ENCODE measurements at places on chromosomes 3 and 15. TPM values are rescaled to one million over a fixed set of nuclear protein-coding genes. Genes with fewer than 3 reads are reported as not detected.

GRCh38 chr15:93331545-93332167 is 242.6 kb upstream of the RGMA start:
- DNase-seq, result no peak

The RHOV gene
- 8.5 TPM for total RNA-seq

The CDCP1 gene
- 8.5 TPM for total RNA-seq

DNA sequence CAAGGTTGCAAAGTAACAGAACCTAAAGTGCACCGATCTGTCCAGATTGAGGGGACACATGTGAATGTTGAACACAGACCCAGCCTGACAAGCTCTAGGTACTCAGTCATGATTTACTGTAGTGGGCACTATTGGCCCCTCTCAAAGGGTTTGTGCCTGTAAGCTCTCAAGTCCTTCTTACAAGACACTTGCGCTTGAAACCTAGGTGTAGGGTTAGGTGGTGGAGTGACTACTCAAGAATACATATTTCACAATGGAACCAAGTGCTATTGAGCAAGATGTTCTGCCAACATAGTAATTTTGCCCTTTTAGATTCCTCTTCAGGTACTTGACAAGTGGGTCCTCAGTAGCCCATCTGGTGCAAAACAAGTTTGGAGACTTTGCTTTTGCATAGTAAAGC is 169.9 kb downstream of the AKAP13 start:
- DNase-seq, result no peak

The MB21D2 gene
- 11.9 TPM for total RNA-seq

The SOX2 gene
- total RNA-seq, result 0.16 TPM

- no peak for DNase-seq
Measured at GRCh38 chr3:155581579-155581978, 163.3 kb downstream of the PLCH1 start.

- DNase-seq, result no peak
Measured at GRCh38 chr3:24523215-24523614, 28.6 kb upstream of the THRB start.

The MKRN2OS gene
- 1.0 TPM for total RNA-seq

GRCh38 chr15:57993409-57994145 is 71.9 kb downstream of the ALDH1A2 start:
- no peak for DNase-seq

DNA sequence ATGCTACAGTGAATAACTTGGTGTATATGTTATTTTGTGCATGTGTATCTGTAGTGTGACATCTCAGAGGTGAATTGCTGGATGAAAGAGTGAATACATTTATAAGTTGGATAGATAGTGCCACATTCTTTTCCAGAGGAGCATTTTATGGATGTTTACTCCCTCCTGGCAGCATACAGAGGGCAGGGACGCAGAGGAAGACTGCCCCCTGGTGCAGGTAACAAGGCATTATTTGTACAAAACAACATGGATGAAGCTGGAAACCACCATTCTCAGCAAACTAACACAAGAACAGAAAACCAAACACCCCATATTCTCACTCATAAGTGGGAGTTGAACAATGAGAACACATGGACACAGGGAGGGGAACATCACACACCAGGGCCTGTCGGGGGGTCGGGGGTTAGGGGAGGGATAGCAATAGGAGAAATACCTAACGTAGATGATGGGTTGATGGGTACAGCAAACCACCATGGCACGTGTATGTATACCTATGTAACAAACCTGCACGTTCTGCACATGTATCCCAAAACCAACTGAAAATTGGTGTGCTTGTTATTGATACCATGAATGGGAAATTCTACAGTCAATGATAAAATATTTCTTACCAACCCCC is 57.9 kb upstream of the CTXND1 start:
- DNase-seq, result no peak

- DNase-seq, result no peak
Measured at GRCh38 chr3:110810356-110810755, 261.3 kb upstream of the NECTIN3 start.

DNA sequence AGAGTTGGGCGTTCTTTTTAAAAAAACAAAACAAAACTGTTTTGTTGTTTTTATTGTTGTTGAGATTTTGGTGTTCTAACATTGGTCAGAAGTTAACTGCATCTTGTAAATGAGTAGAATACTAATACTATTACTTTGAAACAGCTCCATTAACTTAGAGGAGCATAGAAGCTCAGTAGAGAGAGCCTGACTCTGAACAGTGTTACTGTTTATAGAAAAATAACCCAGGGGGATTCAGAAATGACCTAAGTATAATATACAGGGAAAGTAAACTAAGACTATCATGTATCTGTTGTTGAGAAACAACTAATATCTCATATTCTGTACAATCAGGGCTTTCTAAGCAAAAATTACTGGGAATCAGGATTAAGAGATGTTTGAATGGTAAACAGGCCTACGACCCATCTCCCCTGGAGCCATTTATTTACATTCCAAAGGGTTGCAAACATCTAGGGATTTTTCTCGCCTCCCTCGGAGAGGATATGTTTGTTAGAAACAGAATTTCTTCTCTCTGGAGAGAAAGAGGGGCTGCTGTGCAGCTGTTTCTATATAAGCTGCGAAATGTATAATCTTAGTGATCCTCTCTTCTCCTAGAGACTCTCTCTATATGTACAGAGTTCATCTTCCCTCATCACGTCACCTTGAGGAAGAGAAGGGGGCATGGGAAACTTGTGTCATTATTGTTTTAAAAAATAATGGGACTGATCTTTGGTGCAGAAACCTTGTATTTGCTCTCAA is 827.5 kb upstream of the DPPA4 start:
- DNase-seq, result no peak

DNA sequence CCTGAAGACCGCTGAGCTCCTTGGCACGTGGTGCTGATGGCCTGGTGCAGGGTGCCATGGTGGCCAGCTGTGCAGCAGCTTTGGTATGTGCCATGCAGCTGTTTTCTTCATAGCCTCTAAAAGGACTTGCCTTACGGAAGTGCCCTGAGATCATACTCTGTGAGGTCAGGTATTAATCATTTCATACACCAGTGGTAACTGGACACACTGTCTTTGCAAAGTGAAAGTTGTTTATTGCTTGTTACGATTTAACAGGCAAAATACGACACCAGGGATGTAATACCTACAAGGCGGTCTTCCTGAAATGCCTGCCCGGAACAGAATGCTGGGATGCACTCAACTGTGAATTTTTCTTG is 184.6 kb downstream of the ATP10A start:
- DNase-seq, result no peak

- no peak for DNase-seq
Measured at GRCh38 chr15:75663931-75664421, 16.3 kb downstream of the SNX33 start.

The SPINK8 gene
- total RNA-seq, result not detected

DNA sequence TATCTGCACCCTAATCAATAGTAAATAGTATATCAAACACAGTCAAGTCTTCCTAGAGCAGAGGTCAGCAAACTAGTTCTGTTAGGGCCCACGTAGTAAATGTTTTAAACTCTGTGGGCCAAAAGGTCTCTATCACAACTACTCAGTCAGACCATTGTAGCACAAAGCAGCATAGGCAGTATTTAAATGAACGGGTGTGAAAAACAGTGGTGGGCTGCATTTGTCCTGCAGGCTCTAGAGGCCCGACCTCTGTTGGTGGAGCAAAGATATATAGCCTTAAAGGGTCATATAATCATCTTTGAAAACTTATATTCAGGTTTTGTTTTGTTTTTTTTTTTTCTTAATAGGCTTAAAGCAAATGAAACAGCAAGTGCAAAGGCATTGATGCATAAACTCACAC is 326.4 kb upstream of the TRIM42 start:
- DNase-seq, result no peak

DNA sequence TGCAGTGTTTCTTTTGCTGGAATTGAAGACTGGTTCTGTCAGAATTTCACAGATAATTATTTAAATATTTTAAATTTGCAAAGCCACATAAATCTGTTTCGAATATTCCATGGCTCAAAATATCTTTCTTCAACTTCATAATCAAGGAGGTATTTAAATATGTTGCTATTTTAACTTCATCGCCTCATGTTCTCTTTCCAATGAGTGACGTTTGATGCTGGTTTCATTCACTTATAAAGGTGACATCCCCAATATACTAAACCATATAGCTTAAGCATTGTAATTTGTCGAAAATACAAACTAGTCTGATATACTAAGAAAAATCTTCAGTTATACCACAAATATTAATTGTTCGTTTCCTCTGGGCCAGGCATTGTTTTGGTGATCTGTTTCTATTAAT is 22.5 kb downstream of the MBNL1 start:
- no peak for DNase-seq

DNA sequence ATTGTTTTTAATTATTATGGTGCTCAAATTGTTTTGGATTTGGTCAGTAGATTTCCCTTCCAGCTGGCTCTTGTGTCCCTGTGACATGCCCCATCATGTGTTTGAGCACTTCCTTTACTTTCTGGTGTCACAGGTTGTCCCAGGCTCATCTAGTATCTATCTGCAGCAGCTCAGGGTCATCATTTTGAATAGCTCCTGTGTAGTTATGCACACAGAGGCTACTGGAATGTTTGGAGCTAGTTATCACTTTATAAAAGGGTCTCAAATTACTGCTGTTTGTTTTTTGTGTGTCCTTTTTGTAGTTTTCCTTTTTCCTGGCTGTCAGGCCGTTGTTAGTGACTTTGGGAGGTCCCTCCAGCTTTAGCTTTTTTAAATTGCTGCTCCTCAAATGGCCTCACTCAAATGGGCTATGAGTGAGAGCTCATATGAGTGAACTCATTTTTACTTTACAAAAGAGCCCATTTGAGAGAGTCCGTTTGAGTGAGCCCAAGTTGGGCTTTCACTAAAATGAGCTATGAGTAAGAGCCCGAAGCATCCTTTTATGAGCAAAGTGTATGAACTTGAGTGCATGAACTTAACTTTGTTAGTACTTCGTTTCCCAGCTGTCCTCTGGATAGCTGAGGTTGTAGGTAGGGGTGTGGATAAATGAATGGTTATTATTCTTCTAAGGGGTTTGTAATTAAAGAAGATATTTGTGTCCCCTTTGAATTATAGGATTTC is 43.8 kb downstream of the SQOR start:
- DNase-seq, result no peak

The CSNK1G1 gene
- 12.6 TPM for total RNA-seq

GRCh38 chr3:194296454-194297263 is 54.5 kb downstream of the CPN2 start:
- no peak for DNase-seq

The EBLN2 gene
- total RNA-seq, result 4.2 TPM

DNA sequence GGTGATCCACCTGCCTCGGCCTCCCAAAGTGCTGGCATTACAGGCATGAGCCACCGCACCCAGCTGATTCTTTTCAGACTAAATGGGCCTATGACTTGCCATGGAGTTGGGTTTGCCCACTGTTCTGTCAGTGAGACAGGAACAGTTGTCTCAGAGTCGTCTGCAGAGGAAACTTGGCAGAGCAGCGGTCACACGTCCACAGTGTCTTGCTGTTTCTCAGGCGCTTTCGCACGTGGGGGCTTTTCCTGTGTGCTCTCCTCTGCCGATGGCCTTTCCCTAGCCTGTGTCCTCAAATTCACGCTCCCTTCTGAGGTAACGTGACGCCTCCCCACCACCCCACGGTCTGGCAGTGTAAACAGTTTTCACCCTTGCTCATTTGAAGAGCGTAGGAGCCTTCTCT is 11.3 kb downstream of the TMEM44 start:
- no peak for DNase-seq

The ADCY5 gene
- 10.1 TPM for total RNA-seq

DNA sequence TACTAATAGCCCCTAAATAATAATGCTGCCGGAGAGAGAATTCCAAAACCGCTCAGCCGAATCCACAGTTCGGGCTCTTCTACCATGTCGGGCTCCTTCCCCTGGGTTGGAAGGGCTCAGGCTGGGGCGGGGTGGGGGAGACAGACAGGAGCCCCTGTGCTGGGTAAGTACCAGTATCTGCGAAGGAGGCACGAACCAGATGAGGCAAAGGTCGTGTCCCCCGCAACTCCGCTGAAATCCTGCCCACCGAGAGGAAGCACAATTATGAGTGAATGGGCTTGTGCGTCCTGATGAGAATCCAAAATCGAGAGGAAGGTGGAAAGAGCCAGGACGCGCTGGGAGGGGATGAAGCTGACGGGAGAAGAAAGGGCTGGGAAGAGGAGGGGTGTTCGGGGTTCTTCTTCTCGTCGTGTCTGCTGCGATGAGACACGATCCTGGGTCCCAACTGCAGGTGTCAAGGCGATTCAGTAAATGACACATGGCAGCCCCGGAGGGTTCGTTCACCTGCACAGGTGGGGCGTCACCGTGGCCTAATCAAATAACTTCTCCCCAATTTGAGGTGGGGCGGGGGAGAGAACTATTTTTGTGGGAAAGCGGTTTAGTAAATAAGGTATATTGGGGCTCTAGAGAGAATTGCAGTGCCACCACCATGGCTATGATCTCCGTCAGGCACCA is 707 bp upstream of the FAM81A start:
- no peak for DNase-seq

GRCh38 chr15:41993472-41994170 is 21.3 kb upstream of the EHD4 start:
- DNase-seq, result no peak

The ATG3 gene
- 97.9 TPM for total RNA-seq

GRCh38 chr3:59426821-59427565 is 377.2 kb upstream of the CFAP20DC start:
- DNase-seq, result no peak

The ROBO1 gene
- 50.7 TPM for total RNA-seq

- no peak for DNase-seq
Measured at GRCh38 chr3:174488527-174488926, 370.6 kb upstream of the NAALADL2 start.

- DNase-seq, result no peak
Measured at GRCh38 chr3:53495520-53496391, 1.3 kb downstream of the CACNA1D start.

The STRIT1 gene
- not detected for total RNA-seq

GRCh38 chr3:10353160-10353559 is 32.2 kb upstream of the SEC13 start:
- no peak for DNase-seq

DNA sequence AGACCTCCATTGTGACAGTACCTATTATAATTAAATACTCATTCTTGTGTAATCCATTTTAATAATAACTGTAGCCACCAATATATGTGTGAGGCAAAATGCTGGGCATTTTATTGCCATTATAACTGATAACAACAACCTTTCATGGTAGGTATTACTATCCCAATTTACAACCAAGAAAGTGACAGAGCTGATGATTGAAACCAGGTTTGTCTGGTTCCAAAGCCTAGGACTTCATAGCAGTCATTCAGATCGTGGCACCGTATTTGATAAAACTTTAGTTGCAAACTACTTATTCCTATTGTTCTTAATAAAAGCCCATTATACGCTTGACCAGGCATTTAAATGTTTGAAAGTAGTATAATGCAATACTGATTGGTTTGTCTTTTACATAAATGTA is 26.4 kb upstream of the VILL start:
- no peak for DNase-seq

DNA sequence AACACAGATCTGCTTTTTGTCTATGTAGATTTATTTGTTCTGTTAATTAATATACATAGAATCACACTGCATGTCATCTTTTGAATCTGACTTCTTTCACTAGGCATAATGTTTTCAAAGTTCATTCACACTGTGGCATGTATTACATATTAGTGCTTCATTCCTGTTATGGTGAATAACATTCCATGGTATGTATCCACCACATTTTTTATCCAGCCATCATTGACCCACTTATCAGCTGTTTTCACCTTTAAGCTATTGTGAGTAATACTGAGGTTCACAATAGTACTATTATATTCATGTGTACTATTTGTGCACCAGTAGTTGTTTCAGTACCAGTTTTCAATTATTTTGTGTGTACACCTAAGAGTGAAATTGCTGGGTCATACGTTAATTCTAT is 230.6 kb upstream of the CNTN3 start:
- DNase-seq, result no peak
